Stimulated activated CD8-positive, alpha-beta memory T cell treated with anti-CD3 and anti-CD28 coated beads, Interleukin-7, amount 100 ng/mL, for 1 hour (primary cell): ENCODE measurements at places on chromosomes 5 and 9.

DNA sequence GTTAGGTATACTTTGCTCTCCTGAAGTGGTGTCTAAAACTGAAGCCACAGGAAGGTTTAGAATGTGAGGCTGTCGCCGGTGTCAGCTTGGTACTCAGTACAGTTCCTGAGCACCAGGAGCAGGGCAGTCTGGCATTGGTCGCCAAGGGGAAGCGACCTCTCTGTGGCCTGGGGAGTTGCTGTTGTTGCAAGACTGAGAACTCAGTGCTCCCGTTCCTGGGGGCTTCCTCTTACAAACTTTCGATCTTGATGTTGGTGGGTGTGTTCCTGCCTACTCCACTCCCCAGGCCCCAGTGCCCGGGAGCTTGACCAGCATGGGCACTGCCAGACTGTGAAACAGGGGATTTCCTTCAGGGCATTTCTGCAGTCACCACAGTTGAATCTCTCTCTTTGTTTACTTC lies 52.4 kb upstream of the PPARGC1B start:
- DNase-seq = no peak

DNA sequence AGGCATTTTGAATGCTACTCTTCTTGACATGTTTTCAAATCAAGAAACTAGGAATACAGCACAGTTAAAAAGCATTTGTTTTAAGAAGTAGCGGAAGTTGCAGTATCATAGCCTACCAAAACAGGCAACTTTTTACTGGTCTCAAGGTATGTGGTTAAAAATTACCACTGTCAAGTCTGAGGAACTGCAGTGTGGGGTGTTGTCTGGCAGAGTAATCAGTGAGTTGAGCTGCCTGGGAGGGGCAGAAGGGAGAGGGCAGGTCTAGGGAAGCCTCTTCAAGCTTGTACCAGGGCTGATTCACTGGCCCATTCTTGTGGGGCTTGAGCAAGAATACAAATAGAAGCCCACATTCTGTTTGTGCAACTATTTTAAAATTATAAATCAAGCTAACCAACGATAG lies 42.4 kb upstream of the SV2C start:
- no peak for DNase-seq

GRCh38 chr9:82601293-82601771 lies 461.6 kb downstream of the RASEF start:
- DNase-seq = no peak

GRCh38 chr9:130276955-130277354 lies 11.4 kb downstream of the HMCN2 start:
- DNase-seq = no peak

- no peak for DNase-seq
Measured at GRCh38 chr9:21862871-21863270, 60.4 kb downstream of the MTAP start.

GRCh38 chr9:123643518-123643917 lies 286.4 kb downstream of the DENND1A start:
- DNase-seq = no peak

DNA sequence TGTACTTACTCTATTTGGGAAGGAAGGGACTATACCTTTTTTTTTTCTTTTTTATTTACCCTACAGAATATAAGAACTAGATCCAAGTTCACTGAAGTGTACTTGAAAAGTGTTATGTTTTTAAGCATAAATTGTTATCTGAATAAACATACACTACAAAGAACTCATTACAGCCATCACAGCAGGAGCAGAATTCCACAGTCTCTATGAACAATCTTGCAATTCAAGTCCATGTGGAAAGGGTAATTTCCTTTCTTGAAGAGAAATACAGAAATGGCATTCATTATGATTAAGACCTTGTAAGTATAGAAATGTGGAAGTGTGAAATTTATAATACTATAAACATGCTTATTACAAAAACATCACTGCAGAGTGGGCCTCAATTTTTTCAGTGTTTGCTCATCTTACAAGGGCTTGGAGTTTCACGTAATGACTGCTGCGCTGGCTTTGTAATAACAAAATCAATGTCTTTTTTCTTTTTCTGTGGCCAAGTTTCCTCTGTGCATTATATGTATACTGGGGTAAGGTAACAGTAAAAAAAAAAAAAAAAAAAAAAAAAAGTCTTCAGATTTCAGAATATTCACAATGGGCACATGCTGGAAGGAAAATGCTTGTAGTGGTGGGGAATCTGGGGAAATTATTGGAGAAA lies 77.0 kb upstream of the GNA14 start:
- DNase-seq = no peak

- DNase-seq = no peak
Measured at GRCh38 chr5:64742411-64742810, 26.1 kb downstream of the SREK1IP1 start.

DNA sequence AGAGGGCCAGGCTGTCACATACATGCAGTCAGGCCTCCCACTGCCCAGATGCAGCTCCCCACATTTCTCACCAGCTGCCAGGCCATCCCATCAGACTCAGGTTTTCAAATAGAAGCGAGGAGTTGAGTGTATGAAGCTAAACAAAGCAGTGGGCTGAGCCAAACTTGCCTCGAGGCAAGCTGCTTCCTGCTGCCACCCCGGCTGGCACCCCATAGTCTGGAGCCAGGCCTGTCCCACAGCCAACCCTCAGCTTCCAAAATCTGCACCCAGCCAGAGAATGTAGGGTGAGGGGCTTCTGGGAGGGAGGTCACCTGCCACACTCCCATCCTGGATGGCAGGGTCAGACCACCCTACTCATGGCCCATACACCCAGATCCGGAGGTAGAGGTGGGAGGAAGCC lies 22.3 kb upstream of the ALDH1B1 start:
- no peak for DNase-seq

- no peak for DNase-seq
Measured at GRCh38 chr5:134226441-134227192, 744 bp upstream of the PPP2CA start.
